GM12864 (cell line): ENCODE measurements at places on chromosomes 7 and 10.
A peak's percentile ranks its signal among the peaks of the same experiment; 100 is the strongest.

DNA sequence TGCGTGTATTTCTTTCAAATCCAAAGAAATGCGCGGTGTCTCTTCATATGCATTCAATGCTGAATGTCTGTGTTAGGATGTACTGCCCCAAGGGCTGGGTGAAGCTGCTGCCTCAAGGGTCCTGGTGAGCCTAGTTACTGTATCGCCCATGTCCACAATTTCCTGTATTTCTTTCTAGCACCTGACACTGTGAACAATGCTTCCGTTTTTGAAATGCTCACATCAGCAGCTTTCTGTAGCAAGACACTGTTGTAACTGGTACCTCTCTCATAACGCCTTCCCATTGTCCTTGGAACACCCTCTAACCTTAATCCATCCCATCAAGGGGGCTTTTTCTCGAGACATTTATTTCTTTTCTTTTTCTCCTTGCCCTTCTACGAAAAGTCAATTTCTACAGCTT lies 25.1 kb downstream of the NRP1 start:
- no peak for DNase-seq

- no peak for DNase-seq
These were observed 155.5 kb downstream of the SPAG6 start for GRCh38 chr10:22500656-22501340.

- DNase-seq, result peak; percentile 27
These were observed 17.8 kb upstream of the ZKSCAN1 start for GRCh38 chr7:99997545-99998137.

DNA sequence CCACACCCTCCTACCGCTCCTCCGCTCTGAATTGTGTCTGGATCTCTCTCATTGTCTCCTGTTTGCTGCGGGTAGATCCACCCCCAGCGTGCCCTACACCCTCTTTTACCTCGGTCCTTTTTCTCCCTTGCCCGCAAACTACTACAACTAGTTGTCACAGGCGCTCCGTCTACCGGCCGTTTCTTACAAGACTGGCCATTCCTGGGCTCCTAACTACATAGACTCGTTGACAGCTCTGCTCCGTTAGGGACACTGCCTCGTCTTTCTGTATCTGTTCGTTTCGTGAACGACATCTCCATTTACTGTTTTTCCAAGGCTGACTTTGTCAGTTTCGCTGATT lies 786 bp downstream of the TAF3 start:
- no peak for DNase-seq

DNA sequence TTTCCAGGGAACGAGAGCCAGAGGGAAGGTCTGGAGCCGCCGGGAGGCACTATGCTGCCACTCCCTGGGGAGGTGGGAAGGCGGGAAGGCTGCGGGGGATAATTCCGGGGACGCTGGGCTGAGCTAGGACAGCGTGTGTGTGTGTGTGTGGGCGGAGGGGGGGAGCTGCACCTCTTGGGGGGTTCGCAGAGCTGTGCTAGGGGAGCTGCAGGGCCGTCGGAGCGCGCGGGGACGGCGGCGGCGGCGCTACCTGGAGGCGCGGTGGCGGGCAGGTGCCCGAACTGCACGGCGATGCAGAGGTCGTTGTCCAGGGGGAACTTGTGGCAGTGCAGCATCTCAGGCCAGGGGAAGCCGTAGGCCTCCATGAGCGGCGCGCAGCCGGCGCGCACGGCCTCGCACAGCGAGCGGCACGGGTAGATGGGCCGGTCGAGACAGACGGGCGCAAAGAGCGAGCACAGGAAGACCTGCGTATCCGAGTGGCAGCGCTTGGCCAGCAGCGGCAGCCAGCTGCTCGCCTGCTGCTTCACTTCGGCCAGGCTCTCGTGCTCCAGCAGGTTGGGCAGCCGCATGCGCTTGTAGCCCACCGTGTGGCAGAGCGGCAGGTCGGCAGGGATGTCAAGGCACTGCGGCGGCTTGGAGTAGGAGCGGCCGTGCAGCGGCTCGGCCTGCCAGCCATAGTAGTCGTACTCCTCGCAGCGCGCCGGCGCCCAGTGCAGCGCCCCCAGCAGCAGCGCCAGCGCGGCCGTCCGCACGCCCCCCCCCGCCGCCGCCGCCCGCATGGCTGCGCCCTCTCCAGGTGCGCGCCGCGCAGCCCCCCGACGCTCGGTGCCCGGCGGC lies 526 bp downstream of the SFRP5 start:
- DNase-seq, result no peak

DNA sequence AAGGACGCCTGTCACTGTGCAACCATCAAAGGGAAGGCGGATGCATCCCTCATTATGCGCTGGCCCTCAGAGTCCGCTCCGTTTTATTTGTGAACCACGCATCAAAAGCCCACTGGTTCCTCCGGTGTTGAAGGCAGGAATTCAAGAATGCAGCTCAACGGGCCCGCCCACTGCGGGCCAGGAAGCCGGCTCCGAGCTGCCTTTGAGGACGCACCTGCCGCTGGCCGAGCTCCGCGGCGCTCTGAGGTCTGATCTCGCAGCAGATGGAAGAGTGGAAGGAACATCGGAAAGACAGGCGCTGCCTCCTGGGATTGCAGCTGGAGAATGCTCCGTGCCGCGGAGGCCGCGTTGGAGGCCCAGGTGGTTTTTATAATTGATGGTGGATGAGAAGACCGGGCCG lies 56.9 kb upstream of the ADGRA1 start:
- no peak for DNase-seq

DNA sequence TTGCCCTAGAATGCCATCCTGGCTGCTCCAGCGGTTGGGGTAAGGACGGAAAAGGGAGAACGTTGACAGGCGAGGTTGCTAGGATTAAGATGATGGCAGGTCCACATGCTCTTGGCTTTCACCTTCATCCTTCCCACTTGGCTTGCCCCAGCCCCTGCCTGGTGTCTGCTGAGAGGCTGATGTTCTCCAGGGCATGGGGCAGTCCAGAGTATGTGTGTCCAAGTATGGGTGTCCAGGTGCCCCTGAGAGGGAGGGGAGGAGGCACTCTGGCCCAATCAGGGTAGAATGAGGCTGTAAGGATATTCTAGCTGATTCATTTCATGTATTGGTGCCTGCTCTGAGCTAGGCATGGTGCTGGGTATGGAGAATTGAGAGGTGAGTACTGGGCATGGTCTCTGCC lies 12.6 kb downstream of the NEURL1 start:
- no peak for DNase-seq

DNA sequence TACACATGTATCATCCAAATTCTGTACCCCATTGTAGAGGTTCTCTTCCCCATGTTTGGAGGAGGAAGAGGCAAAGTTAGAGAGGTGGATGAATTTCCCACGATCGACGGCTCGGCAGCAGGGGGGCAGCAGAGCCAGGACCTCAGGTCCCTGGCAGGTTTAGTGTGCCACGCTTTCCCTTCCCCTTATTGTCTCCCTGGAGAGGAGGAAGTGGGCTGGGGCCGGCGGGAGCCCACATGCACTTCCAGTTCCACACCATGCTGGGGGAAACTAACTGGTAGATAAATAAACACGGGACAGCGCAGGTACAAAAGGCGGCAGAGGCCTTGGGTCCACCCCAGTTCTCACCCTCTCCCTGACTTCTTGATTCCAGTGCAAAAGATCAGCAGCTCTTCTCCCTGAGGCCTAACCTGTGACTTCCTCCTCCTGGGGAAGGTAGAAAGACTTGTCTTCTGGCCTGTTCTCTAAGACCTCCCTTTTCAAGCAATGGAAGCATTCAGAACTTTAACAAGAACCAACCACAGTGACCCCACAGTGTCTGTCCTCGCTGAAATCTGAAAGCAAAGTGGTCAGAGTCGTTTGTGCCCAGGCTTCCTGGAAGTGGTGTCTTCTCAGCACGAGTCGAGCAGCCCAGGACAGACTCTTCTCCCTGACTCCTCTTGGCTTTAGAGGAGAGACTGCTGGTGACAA lies 30.5 kb upstream of the SRGN start:
- no peak for DNase-seq

- no peak for DNase-seq
These were observed 55.4 kb downstream of the CALD1 start for GRCh38 chr7:134834689-134835462.

GRCh38 chr7:24307326-24307725 lies 23.3 kb downstream of the NPY start:
- DNase-seq, result no peak

DNA sequence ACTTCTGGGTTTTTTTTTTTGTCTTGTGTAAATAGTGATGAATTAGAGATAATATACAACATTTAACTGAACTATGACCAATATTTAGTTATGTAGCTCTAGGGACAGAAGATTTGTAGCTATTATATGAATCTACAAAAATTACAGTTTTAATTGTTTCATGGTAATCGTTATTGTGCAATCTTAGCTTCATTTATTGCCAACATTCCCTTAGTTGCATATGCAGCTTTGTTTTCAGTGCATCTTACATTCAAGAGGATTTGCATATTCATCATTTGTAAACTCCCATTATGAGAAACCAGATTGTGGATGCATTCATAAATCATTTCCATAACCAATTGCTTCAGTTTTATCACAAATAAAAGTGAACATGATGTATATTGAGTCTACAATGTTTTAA lies 68.8 kb downstream of the MALRD1 start:
- no peak for DNase-seq

DNA sequence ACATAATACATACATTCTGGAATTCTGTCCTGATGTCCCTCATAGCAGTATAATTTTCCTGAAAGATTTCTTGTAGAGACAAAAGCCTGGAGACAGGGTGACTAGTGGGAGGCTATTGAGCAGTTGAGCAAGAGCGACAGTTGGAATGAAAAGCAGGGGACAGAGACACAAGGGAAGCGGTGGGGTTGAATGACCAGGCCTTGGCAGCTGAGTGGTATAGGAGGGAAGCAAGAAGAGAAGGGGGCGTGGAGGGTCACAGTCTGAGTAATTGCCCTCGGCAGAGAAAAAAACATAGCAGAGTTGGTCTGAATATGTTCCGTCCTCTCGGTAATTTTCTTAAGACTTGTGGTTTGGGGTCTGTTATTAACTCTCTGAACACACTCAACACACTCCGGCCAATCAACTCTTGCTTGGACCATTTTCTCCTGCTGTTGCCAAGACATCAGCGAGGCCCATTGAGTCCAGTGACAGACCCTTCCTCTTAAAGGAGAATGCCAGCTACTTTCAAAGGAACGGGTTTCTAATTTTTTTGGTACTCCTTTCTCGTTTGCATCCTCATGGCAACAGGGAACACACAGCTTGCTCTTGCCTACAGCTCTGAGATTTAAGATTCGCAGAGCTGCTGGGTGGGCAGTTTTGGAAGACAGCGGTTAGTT lies 5.3 kb upstream of the ACTR3B start:
- no peak for DNase-seq

DNA sequence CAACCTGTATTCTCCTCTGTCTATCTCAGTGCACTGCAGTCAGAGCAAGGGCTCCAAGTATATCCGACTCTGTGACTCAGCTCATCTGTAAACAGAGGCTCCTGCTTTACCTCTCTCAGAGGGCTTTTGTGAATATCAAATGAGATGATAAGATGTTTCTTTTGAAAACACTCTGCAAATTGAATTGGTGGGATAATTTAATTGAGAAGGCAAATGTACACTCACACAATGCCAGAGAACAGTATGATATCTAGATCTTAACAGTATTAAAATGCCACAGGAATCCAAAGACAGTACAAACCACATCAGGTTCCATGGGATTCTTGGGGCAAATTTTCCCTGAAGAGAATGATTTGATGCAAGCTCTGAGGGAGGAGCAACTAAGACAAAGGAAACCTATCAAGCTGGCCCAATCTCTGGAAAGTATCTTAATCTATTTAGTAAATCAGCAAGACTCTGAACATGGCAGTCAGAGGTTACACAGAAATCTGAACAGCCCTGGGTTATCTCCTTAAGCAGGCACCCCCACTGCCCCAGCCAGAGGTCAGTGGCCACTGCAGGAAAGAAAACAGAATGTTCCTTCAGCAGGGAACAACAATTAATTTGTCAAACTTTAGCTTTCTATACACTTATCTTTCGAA lies 45.9 kb downstream of the DOCK4 start:
- DNase-seq, result no peak

DNA sequence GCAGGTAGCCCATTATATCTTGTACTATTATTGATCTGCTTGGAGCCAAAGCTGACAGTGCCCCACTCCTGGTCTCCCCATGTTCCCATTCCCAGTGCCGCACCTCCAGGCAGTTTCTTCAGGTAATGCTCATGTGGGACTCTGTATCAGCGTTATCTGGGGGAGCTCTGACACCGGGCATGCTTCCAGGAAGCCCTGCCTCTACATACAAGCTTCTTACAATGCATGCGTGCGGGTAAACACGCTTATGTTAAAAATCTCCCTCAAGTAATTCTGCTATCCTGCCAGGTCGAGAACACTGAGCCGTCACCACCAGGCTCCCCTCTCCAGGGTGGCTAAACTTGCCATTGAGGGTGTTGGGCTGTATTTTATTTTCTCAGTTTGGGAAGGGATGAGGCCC lies 61.6 kb upstream of the LBX1 start:
- DNase-seq, result no peak

DNA sequence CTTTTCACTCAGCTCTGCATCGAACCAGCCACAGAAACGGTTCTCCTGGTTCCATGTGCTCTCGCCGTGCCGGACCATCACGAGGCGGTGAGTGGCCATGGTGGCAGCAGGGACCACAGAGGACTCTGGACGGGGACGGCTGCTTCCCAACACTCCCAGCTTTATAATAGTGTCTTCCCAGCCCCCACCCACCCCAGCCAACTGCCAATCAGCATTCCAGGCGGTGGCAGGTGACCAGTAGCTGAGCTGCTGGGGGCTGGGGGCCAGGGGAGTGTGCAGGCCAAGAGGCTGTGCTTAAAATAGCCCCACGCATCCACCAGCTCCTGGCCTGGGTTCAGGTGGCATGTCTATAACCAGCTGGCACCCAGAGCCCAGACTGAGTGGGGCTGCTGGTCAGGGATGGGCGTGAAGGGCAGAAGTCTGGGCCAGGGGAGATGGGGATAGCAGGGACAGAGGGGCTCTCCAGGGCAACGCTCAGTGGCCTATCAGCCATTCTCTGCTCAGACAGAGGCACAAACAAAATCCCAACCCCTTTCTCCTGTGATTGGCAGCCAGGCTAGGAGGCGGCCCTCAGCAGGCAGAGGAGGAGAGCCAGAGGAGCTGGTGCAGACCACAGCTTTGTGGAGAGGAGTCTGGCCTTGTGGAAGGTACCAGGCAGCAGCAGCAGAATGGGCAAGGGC lies at the start of gene PGAM2:
Gene PGAM2 (minus strand): TSS at position 137 of the 680 bp plus-strand sequence. CDS start 38 bp downstream, at position 99.
- DNase-seq, result no peak

- DNase-seq, result no peak
These were observed 194.1 kb upstream of the FRMD4A start for GRCh38 chr10:14524691-14525324.

DNA sequence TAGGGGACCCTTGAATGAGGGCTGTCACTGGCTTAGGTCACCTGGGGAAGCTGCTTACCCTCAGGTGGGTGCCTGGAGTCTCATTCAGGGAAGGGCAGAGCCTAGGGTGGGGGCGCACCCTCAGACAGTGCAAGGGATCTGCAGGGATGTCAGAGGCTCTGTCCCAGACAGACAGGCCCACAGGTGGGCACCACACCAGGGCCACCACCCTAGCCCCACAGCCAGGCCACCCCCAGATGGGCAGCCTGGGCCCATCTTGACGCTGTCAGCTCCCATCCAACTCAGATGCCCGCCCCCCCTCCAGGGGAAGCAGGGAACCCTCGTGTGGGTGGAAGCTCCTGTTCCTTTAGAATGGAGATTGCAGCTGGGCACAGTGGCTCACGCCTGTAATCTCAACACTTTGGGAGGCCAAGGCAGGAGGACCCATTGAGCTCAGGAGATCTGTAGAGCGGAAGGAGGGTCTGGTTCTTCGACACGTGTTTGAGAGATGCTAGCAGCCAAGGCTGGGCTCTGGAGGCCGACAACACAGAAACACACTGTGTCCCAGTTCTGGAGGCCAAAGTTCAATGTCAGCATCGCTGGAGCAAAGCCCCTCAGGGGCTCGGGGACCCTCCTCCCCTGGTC lies 58.5 kb upstream of the DNAJB6 start:
- no peak for DNase-seq

- DNase-seq, result no peak
These were observed 21.0 kb downstream of the HIBADH start for GRCh38 chr7:27641581-27642230.
